Esophagus mucosa (tissue), 1 donor: ENCODE measurements at places on chromosomes 16 and 17.
A peak's percentile ranks its signal among the peaks of the same experiment; 100 is the strongest.

DNA sequence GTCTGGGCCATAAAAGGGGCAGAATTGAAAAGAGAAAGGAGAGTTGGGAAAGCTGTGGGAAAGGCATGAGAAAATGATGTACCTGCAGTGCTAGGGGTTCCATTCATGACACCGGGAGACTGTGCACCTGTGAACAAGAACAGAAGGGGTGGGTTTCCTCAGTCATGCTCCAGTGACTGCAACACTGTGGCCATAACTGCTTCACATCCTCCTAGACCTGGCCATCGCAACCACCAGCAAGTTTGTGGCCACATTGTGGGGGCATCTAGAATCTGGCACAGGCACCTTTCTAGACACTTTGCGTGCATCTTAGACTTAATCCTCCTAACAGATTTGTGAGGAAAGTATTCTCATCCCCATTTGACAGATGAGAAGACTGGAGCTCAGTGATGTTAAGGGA, 12.7 kb downstream of the GP2 start:
- no peak for ATAC-seq

DNA sequence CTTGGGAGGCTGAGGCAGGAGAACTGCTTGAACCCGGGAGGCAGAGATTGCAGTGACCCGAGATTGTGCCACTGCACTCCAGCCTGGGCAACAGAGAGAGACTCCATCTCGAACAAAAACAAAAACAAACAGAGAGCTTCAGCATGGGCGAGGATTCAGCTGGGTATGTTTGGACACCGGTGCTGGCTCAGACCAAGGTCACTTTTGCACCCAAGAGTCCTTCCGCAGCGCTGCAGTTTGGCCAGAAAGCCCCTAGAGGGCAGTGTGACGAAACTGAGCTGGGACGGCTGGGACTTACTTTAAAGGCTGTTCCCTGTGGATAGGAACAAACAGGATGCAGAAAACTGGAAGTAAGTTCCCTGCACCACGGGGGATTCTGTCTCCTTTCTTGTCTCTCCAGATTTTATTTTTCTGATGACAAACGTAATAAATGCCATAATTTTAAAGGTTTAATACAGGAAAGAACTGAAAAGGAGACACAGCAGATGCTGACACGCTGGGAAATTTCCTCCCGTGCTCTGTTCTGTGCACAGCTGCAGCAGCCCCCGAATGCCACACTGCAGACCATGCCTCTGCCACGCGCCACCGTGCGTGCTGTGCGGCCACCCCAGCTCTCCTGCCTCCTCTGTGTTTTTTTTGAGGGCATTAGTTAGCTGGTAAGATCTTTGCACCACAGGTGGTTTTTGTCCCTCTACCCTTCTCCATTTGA, 25.2 kb upstream of the USP36 start:
- peak; percentile 60 for ATAC-seq

GRCh38 chr17:13351046-13351445, 250.7 kb downstream of the HS3ST3A1 start:
- ATAC-seq: no peak

DNA sequence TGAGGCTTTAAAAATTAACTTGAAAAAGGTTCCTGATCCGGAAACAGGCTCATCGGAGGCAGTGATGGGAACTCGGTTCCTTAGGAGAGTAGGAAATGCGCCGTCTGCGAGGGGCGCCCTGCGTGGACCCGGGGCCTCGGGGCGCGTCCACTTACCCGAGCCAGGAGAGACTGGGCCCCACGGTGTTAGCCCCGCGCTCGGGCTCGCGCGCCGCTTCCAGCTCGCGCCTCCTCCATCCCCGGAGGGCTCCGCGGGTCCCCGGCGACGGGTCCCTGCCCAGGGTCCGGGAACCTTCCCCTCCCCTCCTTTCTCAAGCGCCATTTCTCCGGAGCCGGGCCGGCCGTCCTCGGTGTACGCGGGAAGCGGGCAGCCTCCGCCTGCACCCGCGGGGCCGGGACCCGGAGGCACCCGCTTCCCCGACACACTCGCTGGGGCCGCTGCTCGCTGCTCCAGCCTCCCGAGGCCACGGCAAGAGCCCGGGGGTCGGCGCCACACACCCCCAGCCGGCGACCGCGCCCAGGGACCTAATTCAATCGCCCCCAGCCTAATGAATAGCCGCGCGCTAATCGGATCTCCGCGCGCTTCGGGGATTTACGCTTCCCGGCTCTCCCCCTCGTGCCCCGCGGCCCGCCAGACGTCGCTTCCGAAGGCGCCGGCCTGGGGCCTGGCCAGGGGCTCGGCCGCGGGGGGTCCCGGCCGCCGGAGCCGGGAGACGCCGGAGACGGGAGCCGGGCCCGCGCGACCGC, 2.2 kb upstream of the BAHCC1 start:
- ATAC-seq: no peak

DNA sequence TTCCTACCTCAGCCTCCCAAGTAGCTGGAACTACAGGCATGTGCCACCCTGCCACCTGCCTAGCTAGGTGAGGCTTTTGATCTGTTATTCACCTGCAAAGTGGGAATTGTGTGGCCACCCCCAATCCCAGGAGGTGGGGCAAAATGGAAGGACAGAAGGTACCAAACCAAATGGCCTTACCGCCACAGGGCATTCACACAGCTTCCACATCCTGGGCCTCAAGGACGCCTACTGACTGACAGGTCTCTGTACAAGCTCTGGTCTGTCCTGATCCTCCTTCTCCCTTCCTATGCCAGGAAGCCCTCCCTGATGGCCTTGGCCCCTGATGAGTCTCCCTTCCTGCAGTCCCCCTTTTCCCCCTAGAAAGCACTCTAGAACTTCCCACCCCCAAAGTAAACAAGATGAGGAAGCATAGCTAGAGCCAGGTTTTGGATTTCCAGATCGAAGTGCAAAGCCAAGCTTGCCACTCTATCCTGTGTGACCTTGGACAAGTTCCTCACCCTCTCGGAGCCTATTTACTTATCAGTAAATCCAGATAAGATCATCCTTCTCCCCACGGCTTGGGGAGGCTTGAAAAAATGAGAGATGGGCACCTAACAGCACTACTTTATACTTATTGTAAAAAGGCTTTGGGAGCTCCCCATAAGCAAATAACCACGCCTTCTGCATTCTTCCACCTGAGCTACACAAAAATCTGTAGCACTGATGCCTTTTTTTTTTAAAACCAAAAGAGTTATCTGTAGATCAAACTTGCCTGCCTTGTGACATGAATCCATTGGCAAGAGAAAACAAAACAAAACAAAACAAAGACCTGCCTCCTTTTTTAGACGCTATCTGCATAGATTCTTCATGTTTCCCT, 4.5 kb downstream of the PLLP start:
- no peak for ATAC-seq

DNA sequence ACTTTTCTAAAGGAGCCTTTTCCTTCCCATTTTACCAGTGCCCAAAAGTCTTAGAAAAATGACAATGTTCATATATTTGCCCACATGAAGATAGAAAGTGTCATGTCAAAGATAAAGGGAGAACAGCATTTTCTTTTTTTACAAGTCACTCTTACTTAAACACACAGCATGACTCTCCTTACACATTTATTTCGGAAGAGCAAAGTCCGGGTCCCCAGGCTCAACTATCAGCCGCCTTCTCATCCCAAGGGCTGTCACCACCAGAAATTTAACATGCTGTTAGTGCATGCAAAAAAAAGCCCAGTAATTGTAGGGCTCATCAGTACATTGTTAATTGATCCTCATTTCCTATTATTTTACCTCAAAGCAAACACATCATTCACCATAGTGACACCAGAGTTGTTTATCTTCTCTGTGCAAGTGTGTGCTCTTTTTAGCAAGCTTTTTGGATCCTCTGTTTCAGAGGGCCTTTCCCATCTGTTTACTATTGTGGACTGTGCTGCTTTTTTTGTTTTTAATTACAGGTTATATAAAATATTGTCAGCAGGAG, 560.3 kb downstream of the WWOX start:
- ATAC-seq: no peak

GRCh38 chr17:82497483-82498405, 21.8 kb upstream of the FOXK2 start:
- ATAC-seq: no peak
